ENCODE measurements at places on chromosomes 1 and 21.

- no peak for DNase-seq
These were observed 146.1 kb downstream of the EDEM3 start for GRCh38 chr1:184608581-184608980.

DNA sequence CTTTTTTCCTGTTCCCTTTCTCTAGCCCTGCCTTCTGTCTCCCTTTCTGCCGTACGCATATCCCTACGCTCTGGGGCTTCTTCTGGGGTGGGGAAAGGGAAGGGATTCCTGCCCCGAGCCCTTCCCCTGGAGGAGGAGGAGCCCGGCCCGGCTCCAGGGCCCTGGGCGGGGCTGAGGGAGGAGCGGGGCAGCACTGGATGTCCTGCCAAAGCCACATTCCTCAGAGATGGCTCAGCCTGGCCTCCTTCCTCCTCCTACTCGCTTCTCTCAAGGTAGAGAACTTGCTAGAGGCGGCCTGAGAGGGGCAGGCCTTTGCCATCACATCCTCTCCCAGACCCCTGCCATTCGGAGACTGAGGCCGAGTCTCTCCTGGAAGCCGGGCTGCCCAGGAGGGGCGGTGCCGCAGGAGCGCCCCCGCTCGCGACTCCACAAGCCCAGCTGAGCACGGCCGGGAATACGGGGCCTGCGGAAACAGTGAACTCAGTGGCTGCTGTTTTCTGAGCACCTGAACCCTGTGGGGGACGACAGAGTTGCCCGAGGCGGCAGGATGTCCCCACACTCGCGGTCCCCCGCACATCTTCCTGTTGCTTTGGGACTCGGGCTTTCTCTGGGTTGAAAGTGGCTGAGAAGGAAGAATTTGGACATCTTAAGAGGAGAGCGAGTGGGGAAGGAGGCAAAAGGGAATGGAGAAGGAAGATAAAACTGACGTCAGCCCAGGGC is 12.2 kb downstream of the ADAMTSL4 start:
- DNase-seq: peak; percentile 92

GRCh38 chr1:64469977-64470664 is at the start of gene CACHD1:
TSS of gene CACHD1 (plus strand) at chr1:64470129. CDS start at chr1:64470745, 616 bp downstream.
- peak; percentile 88 for DNase-seq

GRCh38 chr1:185693654-185694053 is 40.5 kb upstream of the HMCN1 start:
- DNase-seq: no peak

DNA sequence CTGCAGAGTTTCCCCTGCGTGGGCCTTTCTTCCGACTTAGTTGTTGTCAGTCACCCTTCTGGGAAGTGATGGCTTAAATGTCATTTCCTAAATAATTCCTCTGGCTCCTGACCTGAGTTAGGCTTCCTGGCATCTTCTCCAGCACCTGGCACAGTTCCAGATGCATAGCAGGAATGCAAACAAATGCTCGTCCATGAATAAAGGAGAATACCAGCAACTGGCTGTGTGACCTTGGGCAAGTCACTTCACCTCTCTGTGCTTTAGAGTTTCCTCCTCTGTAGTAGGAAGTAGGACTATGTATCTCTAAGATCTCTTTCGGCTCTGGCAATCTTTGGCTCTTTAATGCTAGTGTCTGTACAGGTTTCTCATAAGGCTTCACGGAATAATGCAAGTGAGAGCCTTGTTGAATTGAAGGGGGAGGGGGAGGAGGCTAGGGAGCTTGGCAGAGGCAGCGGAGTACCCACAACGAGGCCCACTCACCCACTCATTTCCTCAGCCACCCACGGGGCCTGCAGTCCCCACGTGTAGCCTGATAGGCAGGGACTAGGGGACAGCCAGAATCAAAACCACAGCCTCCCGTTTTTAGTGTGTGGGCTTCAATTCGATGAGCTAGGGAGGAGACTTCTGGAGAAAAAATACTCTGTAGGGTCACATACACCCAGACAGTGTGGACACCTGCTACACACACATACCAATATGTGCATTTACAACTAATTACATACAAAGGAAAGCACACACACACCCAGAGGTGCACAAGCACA is 48.1 kb downstream of the TENT5C start:
- no peak for DNase-seq

- DNase-seq: no peak
These were observed 65.8 kb upstream of the IGSF21 start for GRCh38 chr1:18041685-18042355.

- no peak for DNase-seq
These were observed 260.8 kb upstream of the RRP15 start for GRCh38 chr1:218024211-218024720.

GRCh38 chr1:89276690-89277089 is 4.0 kb upstream of the GBP5 start:
- no peak for DNase-seq

DNA sequence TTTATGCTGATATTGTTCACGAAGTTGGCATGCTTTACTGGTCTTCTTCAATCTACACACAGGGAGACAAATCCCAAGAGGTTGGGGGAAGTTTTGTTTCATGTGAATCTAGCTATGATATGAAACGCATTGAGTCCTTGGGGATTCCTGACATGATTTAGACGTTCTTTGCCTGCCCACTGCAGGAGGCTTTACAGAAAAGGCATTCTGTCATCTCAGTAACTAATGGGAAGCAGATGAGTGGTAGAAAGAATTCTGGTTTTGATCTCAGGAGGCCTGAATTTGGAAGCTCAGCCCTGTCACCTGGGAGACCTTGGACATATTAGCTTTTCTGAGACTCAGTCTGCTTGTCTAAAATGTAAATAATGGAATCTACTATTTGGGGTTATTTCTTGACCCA is 383.0 kb upstream of the NFIA start:
- no peak for DNase-seq

GRCh38 chr1:228081144-228081543 is 1.4 kb upstream of the ARF1 start:
- DNase-seq: no peak

DNA sequence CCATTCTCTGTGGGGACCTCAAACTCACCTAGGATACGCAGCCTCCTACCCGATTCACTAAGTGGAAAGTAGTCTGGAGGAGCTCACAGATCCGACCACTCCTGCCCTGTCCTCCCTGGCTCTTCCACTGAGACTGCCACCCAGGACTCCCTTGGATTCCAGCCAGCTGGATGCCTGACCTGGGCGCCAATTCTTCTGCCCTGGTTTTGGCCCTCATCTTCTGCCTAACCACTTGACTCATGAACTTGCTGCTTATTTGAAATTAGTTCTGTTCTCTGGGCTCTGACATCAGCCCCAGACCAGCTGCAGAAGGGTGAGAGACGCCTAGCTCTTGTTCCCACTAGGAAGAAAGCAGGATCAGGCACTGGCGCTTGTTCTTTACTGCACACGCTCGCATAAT is 48.9 kb downstream of the SLC35D1 start:
- no peak for DNase-seq
